ENCODE measurements at places on chromosomes 11 and 22. TPM values are rescaled to one million over a fixed set of nuclear protein-coding genes. Genes with fewer than 3 reads are reported as not detected.

JHY gene
- 1.1 TPM for total RNA-seq

APOL3 gene
- 34.0 TPM for total RNA-seq

DEUP1 gene
- total RNA-seq = not detected

PLEKHA7 gene
- total RNA-seq = 0.31 TPM

ACR gene
- not detected for total RNA-seq

CSNK2A3 gene
- total RNA-seq = 1.2 TPM

SLC22A9 gene
- not detected for total RNA-seq

OR51G2 gene
- total RNA-seq = not detected

OR5T2 gene
- total RNA-seq = not detected

PTGDR2 gene
- not detected for total RNA-seq

RCOR2 gene
- 2.0 TPM for total RNA-seq

MRGPRX2 gene
- total RNA-seq = not detected

ALDH3B1 gene
- total RNA-seq = 29.2 TPM

SORL1 gene
- total RNA-seq = 2.0 TPM

HTR3A gene
- total RNA-seq = not detected

CST6 gene
- 7.6 TPM for total RNA-seq

RTN4RL2 gene
- total RNA-seq = not detected

KCNQ1 gene
- total RNA-seq = not detected

PIH1D2 gene
- 1.3 TPM for total RNA-seq

OR6T1 gene
- total RNA-seq = not detected

GRK3 gene
- total RNA-seq = 0.66 TPM

OAF gene
- total RNA-seq = 14.0 TPM

MUC2 gene
- not detected for total RNA-seq

TPBGL gene
- not detected for total RNA-seq

MN1 gene
- 6.1 TPM for total RNA-seq

ART1 gene
- not detected for total RNA-seq

Measured in aortic smooth muscle cell (primary cell).